ENCODE measurements at places on chromosomes 7 and 10.

GRCh38 chr10:44647877-44648542 lies 263.1 kb upstream of the CXCL12 start:
- no peaks in the 10 kb centered on the region for H3K27me3 ChIP-seq
- no peak overlapping the region for H3K4me3 ChIP-seq
- H3K36me3 ChIP-seq, result no peaks in the 10 kb centered on the region

GRCh38 chr7:40192036-40192435 lies 57.2 kb downstream of the SUGCT start:
- H3K36me3 ChIP-seq, result no peaks in the 10 kb centered on the region
- no peak for DNase-seq
- H3K27ac ChIP-seq, result no peak overlapping the region
- no peaks in the 10 kb centered on the region for H3K4me1 ChIP-seq
- H3K4me3 ChIP-seq, result no peak overlapping the region
- no peaks in the 10 kb centered on the region for H3K27me3 ChIP-seq

DNA sequence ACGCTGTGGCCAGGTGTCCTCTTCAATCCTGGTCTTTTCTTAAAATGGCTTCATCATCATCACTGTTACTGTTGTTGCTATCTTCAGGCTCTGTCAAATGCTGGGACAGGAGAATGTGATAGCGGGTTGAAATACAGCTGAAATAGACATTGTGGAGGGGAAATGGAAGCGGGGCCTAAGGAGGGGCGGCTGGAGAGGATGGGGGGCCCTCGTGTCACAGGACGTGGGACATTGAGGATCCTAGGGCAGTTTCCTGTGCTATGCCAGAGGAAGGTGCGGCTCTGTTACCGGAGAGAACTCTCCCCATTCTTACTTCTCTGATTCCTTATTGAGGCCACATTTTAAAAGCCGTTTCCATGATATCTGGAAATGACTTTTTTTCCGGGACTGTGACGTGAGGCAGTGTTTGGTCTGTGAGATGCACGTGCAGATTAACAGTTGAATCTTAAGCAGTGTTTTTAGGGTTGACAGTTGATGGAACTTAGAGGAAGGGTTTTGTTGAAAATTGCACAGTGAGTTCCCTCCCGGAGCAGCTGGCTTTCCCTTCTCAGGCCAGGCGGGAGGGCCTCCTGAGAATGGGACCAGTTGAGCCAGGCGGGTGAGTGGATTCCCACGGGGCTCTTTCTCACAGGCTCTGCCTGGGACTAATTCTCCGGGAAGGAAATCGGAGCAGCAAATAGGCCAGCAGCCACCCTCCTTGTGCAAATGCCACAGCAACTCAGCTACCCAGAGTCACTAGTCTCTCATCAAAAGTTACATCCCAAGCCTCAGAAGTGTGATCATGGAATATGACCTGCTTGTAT lies 125.2 kb downstream of the TACC2 start:
- H3K27ac ChIP-seq, result no peak overlapping the region
- H3K36me3 ChIP-seq, result no peaks in the 10 kb centered on the region
- no peak for DNase-seq

DNA sequence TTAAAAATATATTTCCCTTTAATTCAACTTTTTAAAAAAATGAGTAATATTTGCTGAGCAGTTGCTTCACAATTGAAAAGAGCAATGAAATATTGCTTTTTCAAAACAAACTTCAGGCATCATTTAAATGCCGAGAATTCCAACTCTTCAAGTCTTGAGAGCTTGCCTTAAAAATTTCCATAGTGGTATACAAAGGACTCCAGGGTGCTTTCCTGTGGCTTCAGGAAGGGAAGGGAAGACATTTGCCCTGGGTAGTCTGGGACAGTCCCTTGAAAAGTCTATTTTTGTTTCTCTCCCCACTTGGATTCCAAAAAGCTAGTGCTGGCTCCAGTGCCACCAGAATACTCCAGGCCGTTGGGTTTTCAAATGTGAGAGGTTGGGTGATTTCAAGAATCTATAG lies 71.7 kb downstream of the HYCC1 start:
- DNase-seq, result no peak
- peaks cover 9% of the 10 kb centered on the region for H3K36me3 ChIP-seq
- no peak overlapping the region for H3K27ac ChIP-seq
- H3K4me3 ChIP-seq, result no peak overlapping the region

- H3K36me3 ChIP-seq, result no peaks in the 10 kb centered on the region
- H3K4me1 ChIP-seq, result peaks cover 24% of the 10 kb centered on the region
- DNase-seq, result peak; percentile 71
- no peaks in the 10 kb centered on the region for H3K27me3 ChIP-seq
- no peak overlapping the region for H3K4me3 ChIP-seq
- H3K27ac ChIP-seq, result no peak overlapping the region
Measured at GRCh38 chr7:12638851-12639456, 48.5 kb upstream of the ARL4A start.

DNA sequence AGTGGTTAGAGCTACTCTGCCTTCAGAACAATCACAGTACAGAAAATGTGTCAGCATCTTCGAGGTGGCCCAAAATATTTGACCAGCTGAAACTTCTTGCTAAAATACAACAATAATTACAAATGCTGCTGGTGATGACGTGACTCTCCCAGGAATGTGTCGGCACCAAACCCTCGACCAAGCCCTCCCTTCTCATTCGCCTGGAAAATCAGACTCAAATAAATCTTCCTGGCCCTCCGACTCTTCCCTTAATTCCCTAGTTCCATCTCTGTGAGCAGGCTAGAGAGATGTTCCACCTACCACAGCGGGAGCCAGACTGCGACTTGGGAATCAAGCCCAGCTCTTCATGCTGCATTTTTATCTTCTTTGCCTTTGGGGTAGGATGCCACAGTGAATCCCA lies 4.1 kb downstream of the PRSS2 start:
- no peak overlapping the region for H3K27ac ChIP-seq
- H3K4me3 ChIP-seq, result no peak overlapping the region
- no peaks in the 10 kb centered on the region for H3K27me3 ChIP-seq
- peaks cover 9% of the 10 kb centered on the region for H3K4me1 ChIP-seq
- no peak for DNase-seq
- no peaks in the 10 kb centered on the region for H3K36me3 ChIP-seq
